ENCODE measurements at places on chromosomes 5 and 9.
A peak's percentile ranks its signal among the peaks of the same experiment; 100 is the strongest.

DNA sequence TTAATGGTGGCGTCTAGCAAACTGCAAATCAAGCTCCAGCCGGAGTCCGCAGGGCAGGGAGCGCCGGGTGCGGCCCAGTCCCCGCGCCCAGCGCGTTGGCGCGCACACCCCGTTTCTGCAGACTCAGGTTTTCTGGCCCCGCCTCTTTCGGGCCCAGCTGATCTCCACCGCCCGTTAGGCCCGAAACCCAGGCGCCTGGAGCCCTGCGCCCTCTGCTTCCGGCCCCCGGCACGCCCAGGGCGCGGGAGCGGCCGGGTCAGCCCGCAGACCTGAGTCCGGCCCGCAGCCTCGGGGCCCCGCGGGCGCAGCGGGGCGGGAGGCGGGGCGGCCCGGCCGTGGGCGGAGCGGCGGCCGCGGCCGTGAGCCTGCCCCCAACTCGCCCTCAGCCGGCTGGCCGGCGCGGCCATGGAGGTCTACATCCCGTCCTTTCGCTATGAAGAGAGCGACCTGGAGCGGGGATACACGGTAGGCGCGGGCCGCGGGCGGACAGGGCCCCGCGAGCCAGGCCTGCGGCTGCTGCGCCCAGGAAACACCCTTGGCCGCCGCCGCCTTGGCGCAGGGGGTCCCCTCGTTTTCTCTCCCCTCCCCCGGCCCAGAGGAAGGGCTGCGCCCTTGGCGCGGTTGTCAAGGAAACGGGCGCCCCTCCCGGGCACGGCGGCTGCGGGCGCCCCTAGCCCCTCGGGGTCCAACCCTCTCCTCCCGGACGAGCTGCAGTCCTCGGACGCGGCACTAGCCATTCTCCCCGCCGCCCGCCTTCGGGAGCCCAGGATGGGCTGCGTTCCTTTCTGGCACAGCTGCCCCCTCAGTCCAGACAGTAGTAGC is at the start of gene SNX24:
Gene SNX24 (plus strand): TSS at position 385 of the 822 bp plus-strand sequence. CDS start 21 bp downstream, at position 406.
- peak; percentile 23 for DNase-seq

- DNase-seq, result no peak
Measured at GRCh38 chr5:41503860-41504259, 6.5 kb downstream of the PLCXD3 start.

DNA sequence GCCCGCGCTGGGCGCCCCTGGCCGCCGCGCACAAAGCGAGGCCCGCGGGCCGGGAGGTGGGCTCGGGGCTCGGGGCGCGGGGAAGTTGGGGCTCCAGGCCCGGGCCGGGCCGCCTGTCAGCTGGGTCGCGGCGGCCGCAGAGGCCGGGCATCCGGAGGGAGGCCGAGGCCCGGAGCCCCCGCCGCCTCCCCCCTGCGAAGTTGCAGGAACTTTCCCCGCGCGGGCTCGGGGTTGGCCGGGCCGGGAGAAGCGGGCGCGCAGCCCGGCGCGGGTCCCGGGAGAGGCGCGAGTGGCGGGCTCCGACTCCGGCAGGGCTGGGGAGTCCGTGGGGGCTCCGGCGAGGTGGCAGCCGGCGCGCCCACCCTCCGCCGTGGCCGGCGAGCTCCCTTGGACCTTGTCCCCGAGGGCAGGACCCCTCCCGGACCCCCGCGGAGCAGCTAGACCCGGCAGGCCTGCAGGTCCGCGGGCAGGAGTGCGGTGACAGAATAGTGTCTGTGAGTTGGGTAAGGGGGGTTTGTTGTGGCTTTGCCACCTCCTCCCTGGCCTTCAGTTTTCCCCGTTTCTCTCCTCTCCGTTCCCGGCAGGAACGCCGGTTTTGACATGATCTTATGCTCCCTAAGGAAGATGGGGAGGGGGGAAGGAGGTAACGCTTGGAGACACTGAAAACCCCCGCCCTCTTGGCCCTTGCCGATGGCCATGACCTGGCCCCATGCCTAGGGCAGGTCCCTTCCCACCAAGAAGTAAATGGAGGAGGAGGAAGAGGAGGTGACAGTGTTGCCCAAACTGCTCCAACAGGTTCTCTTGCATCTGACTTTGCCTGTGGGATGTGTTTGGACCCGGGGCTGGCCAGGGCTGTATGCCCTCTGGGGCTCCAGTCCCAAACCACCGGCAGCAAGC is 942 bp downstream of the PHF2 start:
- no peak for DNase-seq

GRCh38 chr5:95908799-95909198 is 52.9 kb downstream of the ELL2 start:
- no peak for DNase-seq

GRCh38 chr9:84794981-84795637 is 125.6 kb downstream of the NTRK2 start:
- no peak for DNase-seq

GRCh38 chr9:79766091-79766490 is 194.3 kb downstream of the TLE4 start:
- DNase-seq, result no peak

- DNase-seq, result no peak
Measured at GRCh38 chr9:111037708-111038330, 451 bp downstream of the LPAR1 start.

DNA sequence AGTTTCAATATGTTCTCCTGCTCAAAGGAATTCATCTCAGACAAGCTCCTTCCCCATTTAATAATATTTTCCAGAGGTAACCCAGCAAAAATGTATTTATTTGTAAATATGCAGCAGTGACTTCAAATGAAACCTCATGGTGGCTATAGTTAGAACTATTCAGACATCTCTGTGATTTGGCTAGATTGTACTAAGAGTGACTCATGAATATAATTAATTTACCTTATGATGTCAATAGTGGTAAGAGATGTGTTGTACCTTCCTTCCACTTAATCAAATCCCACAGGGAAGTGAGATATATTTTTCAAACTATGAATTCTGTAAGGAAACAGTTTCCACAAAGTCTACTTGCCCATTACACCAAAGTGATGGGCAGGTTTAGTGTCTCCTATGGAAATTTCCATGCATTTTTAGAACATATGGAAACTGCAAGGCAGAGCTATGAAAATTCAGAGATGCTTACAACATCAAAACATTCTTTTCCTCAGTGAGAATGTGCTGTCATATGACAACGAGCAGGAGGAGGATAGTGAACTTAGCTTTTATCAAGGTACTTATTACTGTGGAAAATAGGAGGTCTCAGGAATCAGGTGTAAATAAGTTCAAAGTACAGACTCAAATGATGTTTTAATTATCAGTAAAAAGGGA is 34.0 kb upstream of the SPDL1 start:
- no peak for DNase-seq

GRCh38 chr9:136728080-136728547 is 14.6 kb downstream of the LCN10 start:
- DNase-seq, result peak; percentile 81

DNA sequence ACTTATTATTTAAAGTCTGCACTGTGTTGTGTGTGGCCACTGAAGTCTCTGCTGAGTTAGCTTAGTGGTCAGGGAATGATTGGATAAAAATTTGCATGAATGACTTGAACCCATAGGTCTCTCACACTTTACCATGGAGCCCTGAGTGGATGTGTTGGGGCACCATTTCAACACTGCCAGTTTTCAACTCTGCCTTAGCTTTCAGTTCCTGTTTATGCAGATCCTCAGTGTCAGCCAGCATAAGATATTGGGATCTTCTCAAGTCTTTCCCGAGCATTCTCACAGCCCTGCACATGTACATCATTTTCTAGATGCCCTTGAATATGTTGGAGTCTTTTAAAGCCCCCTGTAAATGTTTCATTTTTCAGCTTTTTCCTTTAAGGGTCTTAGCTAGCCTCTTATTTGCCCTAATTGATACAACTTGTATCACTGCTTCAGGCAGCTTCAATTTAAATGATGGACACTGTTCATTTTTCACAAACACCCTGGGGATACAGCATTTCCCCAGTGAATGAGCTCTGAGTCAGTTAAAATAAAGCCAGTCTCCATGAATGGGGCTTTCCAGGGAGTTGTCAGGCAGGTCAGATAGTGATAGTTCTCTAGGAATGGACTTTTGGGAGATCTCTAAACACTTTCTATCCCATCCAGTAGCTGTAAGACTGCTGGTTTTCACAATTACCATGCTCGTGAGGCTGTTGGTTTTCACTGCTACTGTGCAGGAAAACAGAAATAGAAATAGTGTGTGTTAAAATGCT is 211.9 kb upstream of the PAPPA start:
- no peak for DNase-seq

DNA sequence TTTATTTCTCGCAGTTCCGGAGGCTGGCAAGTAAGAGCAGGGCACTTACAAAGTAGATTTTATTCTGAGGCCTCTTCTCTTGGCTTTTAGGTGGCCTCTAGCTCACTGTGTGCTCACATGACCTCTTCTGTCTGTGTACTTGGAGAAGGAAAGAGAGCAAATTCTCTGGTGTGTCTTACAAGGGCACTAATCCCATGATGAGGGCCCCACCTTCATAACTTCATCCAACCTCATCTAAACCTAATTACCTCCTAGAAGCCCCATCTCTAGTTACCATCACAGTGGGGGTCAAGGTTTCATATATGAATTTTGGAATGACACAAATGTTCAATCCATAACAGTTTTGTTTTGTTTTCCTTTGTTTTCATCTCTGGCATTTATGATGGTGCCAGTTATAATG is 376.1 kb downstream of the ADGRV1 start:
- DNase-seq, result no peak

GRCh38 chr9:134307674-134308638 is 18.3 kb upstream of the RXRA start:
- no peak for DNase-seq

DNA sequence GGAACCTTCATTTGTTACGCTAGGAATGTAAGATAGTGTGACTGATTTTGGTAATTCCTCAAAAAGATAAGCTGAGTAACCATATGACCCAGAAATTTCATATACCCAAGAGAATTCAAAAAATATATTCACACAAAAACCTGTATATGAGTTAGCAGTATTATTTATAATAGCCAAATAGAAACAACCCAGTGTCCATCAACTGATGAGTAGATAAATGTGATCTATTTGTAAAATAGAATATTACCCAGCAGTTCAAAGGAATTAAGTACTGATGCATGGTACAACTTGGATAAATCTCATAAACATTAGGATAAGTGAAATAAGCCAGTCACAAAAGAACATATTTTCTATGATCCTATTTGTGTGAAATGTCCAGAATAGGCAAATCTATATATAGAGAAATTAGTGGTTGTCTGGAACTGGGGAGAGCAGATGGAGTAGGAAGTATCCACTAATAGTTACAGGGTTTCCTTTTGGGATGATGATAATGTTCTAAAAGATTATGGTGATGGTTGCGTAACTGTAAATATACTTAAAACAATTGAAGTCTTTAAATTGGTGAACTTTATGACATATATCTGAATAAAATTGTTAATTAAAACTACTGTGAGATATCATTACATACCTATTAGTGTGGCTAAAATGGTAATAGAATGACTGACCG is 10.2 kb downstream of the MARCHF6 start:
- DNase-seq, result no peak

DNA sequence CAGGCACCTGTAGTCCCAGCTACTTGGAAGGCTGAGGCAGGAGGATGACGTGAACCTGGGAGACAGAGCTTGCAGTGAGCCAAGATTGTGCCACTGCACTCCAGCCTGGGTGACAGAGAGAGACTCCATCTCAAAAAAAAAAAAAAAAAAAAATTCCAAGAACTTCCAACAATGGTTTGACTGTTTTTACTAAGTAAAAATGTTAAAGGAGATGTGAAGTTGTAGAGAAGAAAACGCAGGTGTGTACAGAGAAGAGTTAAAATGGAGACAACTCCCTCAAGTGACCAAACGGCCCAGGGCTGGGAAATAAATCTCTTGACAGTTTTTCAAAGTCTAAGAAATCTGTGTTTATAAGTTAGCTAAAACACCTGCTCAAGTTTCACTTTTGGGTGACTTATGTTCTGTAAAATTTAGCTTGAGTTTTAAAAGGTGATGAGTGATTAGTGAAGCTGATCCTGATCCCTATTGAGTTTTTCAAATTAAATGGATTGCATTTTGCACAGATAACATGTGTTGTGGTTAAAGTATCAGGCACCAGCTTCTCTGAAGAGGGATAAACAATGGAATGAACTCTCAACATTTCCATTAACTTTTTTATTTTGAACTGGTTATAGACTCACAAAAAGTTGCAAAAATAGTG is 255.2 kb upstream of the CD180 start:
- no peak for DNase-seq

DNA sequence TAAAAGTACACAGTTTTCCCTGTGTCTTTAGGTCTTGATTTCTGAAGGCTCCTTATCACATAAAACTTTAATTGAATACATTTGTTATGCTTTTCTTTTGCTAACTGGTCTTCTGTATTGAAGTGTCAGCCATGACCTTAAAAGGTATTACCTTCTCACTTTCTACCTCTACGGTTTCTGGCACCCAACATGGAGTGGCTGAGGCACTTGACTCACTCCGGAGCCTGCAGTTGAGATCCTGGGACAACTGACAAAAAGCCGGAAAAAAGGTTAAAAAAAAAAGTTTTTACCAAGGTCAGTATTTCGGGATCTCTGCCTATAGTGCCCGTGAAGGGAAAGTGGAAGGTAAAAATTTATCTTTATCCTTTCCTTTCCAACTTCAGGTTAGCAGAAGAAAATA is 197.0 kb downstream of the ARRDC3 start:
- no peak for DNase-seq

- DNase-seq, result no peak
Measured at GRCh38 chr9:114850871-114851270, 45.0 kb upstream of the TNFSF15 start.

GRCh38 chr9:114666851-114667250 is 9.2 kb upstream of the TEX53 start:
- no peak for DNase-seq

DNA sequence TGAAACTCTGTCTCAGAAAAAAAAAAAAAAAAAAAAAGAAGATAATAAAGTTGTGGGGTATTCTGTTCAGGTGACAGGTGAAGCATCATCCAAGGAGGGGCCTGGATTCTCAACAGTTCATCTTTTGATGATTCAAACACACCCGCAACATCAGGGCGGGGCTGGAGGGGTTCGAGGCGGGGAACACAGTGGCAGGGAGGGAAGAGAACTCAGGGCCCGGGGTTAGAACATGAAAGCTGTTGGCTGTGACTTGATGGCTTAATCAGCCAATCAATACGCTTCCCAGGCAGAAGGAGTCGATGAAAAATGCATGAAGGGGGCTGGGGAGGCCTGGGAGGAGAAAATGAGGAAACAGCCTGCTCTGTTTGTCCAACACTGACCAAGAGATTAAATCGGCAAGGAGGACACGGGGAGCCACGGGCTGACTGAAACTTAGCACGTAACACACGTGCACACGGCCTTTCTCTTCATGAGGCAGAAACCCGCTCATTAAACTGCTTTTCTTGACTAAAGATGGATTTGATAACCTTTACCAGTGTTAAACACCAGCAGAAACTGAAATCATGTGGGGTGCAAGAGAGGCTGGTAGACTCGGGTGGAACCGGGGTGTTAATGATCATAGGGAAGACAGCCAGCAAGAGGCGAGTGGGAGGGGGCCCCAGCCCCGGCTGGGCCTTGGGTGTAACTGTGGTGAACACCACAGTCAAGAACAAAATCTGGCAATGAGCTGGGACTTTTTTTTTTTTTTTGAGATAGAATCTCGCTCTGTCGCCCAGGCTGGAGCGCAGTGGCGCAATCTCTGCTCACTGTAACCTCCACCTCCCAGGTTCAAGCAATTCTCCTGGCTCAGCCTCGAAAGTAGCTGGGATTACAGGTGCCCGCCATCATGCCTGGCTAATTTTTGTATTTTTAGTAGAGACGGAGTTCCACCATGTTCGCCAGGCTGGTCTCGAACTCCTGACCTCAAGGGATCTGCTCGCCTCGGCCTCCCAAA is 105.7 kb upstream of the RAPGEF1 start:
- no peak for DNase-seq

Data from stimulated activated CD8-positive, alpha-beta memory T cell treated with anti-CD3 and anti-CD28 coated beads, Interleukin-7, amount 100 ng/mL, for 24 hours (primary cell).